Omental fat pad (tissue), 4 donors: ENCODE measurements at places on chromosomes 1 and 21. TPM values are rescaled to one million over a fixed set of nuclear protein-coding genes. Genes with fewer than 3 reads are reported as not detected.

Gene RUNX3
- total RNA-seq: 1.6 TPM

Gene SKI
- 54.0 TPM for total RNA-seq

Gene CCDC190
- total RNA-seq: not detected

Gene TIE1
- total RNA-seq: 15.2 TPM

Gene OR4F29
- total RNA-seq: not detected

Gene MX1
- 8.5 TPM for total RNA-seq

Gene METTL13
- total RNA-seq: 29.2 TPM

Gene RNF186
- not detected for total RNA-seq

Gene NCAM2
- 1.2 TPM for total RNA-seq

DNA sequence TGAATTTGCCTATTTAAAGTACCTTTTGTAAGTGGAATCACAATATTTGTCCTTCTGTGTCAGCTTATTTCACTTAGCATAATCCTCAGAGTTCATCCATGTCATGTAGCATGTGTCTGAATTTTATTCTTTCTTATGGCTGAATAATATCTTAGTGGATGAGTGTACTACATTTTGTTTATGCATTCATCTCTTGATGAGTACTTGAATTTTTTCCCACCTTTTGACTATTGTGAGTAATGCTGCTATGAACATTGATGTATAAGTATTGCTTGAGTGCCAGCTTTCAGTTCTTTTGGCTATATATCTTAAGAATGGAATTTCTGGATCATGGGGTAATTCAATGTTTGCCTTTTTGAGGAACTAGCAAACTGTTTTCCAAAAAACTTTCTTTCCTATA lies 84.2 kb downstream of the TGFB2 start:
- DNase-seq: no peak

GRCh38 chr1:12179676-12180075 lies 12.9 kb downstream of the TNFRSF1B start:
- DNase-seq: no peak

GRCh38 chr1:214019499-214019898 lies 31.7 kb downstream of the PROX1 start:
- no peak for DNase-seq

- DNase-seq: no peak
Observed at GRCh38 chr1:173213665-173214064, 6.5 kb upstream of the TNFSF4 start.

DNA sequence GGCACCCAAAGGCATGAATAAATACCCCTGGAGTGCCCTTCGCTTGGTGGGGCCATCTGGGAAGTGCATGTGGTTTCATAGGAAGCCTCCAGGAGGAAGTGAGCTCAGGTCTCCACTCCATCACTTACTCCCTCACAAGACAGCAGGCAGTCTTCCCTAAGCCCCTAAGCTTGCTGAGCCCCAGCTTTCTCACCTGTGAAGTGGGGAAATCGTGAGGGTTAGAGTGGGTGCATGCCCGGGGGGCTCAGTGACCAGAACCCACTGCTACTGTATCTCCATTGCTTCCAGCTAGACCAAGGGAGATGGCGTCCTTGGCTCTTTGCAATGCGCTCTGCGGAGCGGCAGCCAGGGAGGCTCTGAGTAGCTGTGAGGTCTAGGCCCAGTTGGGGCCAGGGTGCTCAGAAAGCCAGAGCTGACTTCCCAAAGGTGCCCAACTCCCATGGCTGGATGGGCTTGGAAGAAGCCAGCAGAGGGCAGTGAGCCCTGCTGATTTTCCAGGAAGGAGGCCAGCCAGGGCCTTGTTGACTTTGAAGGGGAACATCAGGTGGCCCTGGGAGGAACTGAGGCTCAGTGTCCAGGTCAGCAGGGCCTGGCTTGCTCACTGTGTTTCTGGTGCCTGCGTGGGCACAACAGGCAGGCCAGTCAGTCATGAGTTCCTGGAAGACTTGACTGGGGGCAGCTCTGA lies 27.3 kb downstream of the CDCP2 start:
- no peak for DNase-seq

- no peak for DNase-seq
Observed at GRCh38 chr1:231929311-231929710, 302.7 kb downstream of the DISC1 start.

GRCh38 chr1:68322837-68323687 lies 90.7 kb upstream of the WLS start:
- no peak for DNase-seq

- no peak for DNase-seq
Observed at GRCh38 chr1:34140011-34140676, 24.9 kb downstream of the CSMD2 start.

GRCh38 chr1:50237056-50237455 lies 128.3 kb downstream of the ELAVL4 start:
- no peak for DNase-seq

DNA sequence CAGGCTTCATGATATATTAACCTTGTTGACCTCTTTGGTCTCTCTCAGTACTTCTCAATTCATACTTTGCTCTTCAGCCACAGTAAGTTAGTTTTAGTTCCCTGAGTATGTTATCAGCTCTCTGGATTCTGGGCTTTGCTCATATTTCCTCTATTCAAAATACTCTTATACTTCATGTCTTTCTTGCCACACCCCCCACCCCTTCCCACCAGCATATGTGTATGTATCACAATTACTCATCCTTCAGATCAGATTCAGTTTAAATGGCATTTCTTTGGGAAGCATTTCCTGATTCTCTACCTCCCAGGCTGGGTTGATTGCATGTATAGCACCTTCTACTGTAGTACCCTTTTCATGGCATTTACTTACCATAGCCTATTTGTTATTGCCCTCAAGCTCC lies 28.3 kb downstream of the SLC30A7 start:
- no peak for DNase-seq

DNA sequence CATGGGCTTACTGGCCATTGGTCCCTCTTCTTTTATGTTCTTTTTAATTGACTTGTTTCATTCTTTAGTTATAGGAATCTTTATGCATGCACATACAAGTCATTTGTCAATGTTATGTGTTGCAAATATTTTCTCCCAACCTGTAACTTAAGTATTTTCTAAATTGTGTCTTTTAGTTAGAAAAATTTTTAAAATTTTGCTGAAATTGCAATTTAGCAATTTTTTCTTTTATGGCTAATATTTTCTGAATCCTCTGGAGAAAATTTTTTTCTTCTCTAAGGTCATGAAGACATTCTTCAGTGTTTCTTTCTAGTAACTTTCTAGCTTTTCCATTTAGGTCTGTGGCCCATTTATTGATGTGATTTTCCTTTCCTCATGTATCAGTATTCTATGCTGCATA lies 48.9 kb upstream of the TENT5C start:
- no peak for DNase-seq

DNA sequence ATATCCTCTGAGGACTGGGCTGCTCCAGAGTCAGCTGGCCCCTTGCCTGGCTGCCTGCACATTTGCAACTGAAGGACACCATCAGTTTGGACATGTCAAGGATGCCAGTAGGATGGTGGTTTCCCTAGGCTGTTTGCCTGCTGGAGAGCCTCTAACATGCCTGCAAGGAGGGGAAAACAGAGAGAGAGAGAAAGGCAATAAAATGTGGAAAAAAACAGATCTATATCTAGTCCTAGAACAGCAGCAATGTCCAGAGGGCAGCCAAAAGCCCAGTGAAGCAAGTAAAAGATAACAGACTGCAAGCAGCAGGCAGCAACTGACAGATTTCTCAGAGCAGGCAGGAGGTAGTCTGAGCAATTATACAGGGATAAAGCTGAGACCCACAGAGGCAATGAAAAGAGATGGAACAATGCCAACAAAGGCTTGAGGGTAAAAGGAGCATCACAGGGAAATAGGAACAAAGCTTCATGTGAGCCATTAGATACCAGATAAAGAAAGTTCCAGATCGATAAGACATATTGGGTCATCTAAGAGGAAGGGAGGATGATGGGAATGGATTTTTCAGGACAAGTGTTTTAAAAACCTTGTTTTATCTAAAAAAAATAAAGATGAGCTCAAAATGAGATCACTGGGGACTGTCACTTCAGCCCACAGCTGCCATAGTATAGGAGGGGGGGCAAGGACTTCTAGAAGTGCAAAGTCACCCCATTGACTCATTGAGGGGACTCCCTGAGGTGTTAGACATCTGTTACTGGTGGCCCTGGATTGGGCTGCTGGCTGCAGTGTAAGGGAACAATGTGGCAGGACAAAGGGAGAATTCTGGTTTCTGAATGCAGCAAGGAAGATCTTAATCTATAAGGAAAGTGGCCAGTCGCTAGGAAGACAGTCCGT lies 38.6 kb upstream of the GADD45A start:
- DNase-seq: no peak

DNA sequence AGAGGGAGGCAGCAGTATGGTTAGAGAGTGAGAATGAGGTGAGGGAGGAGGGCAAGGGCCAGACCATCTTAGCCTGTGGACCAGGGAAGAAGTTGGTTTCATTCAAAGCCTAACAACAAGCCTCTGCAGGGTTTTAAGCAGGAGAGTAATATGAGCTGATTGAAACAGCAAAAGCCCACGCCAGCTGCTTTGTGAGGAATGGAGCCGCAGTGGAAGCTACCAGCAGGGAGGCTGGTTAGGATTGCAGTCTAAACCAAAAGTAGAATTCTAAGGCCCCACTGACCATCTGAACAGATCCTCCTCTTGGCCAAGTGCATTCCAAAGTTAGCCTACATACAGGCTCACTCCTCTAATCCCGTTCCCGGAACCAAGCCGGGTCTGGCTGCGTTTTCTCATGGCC lies 44.8 kb downstream of the OLFML3 start:
- DNase-seq: no peak

DNA sequence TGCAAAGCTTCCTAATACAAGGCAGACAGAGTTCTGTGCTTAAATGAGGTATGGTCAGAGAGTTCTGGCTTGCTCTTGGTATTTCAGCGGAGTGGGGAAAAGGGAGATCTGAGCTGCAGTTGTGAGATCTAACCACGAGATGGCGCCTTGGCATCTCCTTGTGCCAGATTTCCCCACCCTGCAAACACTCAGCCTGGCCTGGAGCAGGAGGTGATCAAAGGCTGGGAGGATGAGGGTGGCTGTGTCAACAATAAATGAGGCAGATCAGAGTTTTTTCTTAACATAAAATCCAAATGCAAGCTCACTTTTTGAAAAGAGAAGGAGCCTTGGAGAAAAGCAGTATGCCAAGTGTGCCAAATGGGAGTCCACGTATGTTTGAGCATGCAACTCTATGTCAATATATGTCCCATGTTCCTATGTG lies 4.1 kb upstream of the TFAP2E start:
- DNase-seq: no peak

DNA sequence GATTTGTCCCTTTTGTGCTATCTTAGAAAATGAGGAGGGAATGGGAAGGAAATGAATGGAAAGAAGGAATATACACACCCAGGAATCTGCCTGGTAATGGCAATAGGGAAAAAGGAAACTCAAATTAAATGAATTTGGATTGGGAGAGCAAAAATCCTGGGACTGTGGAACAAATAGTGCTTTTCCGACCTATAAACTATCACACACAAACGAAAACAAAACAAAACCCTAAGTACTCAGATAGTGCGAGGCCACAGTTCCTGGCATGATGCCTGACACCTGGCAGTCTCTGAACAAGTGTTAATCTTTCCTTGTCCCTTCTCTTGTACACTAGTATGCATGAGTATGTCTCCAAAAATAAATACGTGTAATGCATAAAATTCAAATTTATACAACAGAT lies 319.8 kb upstream of the SPAG17 start:
- no peak for DNase-seq

DNA sequence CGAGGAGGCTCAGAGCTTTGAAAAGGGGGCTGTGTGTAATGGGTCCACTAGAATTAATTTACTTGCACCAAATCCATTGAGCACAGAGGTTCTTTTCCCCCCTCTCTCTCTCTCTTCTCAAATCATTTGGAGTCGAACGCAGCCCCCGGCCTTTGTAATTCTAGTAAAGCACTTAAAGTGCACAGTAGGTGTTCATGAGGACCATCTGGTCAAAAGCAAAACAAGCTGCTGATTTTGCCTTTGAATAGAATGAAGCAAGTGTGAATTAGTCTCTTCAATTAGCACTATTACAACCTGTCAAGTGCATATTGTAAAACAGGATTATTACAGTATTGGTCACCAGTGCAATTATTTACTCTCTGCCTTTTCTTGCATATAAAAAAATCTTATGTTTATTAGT lies 259.9 kb downstream of the FAF1 start:
- no peak for DNase-seq

GRCh38 chr1:41802532-41803501 lies 115.9 kb downstream of the HIVEP3 start:
- DNase-seq: no peak

DNA sequence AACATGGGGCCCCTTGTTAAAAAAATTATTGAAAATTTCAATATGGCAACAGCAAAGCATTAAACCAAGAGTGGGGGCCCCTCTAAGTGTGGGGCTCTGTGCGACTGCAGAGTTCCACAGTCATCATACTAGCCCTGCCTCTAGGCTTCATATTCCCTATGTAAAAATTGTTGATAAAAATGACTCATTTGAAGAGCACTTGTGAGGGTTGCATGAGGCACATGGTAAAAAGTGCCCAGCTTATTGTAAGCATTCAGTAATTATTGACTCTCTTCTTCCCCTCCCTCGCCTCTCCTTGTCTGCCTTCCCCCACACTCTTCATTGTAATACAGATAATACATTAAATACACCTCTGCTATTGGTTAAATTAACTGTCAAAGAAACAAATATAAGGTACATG lies 86.7 kb upstream of the PTBP2 start:
- DNase-seq: no peak

- no peak for DNase-seq
Observed at GRCh38 chr1:227996187-227996950, 10.4 kb upstream of the WNT3A start.

DNA sequence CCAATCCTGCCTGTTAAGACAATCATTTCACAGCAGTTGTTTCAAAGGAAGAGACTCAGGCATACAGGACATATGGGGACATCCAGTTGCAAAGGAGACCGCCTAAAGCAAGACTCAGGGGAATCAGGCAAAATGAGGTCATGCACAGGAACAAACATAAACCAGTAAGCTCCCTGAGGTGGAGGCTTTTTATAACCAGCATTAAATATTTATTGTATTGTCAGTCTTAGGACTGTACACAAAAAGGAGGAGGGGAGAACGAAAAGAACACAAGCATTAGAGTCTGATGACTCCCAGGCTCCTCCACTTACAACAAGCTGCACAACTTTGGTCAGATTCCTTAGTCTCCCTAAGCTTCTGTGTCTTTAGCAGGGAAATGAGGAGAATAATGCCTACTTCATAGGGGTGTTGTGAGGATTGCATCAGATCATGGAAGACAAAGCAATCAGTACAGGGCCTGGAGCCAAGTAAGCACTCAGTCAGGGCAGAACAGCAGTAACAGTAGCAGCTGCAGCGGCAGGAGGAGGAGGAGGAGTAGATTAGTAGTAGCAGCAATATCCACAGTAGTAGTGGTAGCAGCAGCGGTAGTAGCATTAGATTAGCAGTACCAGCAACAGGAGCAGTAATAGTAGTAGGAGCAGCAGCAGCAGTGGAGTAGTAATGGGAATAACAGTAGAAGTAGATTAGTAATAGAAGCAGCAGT lies 54.2 kb upstream of the SPATA6 start:
- no peak for DNase-seq

DNA sequence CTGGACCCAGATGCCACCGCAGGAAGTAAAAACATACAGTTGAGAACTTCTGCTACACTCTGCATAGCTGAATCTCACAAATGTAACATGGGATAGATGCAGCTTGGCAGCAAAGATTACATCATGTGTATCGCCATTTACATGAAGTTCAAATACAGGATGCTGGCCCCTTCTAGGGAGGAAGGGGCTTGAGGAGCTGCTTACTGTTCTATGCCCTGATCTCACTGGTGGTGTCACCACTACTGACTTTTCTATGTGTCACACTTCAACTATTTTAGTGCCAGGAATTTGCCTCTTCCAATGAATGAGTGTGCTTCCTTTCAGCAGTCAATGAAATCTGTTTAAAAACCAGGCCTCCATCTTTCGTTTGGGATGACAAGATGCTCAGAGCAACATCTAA lies 31.1 kb downstream of the MRAP start:
- no peak for DNase-seq
